RWPE1 (cell line): ENCODE measurements at places on chromosomes 1 and 21.

- DNase-seq, result no peak
These were observed 40.2 kb downstream of the LMO4 start for GRCh38 chr1:87368907-87369306.

GRCh38 chr1:48109390-48110013 is 112.3 kb upstream of the TRABD2B start:
- DNase-seq, result peak; percentile 29

DNA sequence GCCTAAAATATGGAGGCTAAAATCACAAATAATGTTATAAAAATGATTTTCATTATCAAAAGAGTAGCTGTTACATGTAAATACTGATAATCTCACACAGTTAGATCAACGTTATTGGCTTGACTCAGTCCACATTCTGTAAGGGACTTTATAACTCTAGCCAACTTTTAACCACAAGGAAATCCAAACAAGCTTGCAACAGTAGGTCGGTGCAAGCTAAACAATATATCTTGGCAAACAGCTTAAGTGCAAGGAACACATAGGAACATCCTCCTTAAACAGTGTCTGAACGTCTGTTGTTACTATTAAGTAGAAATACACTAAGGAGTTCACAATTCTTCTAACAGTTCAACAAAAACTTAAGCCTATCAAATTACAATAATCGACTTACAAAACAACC is 126.7 kb downstream of the EIF4G3 start:
- no peak for DNase-seq

DNA sequence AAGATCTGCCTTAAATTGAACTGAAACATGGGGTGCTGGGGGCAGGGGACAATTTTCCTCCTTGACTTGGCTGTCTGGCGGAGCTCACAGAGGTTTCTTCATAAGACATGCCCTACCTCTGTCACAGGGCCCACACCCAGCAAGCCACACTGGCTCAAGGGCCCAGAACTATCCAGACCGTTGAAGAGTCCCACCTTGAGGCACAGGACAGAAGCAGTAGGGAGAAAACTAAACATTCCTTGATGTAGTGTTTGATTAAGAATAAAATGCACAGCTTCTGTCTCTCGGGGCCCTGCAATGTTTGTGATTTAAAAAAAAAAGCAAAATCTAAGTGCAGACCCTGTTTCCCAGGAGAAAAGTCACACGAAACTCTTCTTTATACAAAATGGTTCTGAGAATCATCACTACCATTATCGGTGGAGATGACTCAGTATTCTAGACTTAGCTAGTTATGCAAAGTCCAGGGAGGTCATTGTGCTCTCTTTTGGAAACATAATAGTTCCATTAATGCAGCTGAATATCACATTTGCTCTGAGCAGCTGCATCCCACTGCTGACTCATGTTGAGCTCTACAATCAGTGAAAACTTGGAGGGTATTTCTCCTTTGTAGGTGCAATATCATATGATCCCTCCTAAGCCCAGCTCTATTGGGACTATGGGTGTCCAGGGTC is 53.6 kb upstream of the DIRAS3 start:
- no peak for DNase-seq

DNA sequence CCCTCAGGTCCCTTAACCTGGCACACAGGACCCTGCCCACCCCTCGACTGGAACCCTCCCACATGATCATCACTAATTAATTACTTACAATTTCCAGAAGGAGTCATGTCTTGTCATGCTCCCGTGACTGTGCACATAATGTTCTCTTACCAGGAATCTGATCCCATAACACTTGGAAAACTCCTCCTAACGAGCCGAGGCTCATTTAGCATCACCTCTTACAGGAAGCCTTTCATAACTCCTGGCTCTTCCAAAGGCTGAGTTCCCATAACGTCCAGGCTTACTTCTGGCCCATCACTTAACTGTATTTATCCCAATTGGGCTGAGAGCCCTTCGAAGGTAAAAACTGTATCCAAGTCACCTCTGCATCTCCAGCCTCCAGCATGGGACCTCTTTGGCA is 147.9 kb upstream of the JUN start:
- no peak for DNase-seq

GRCh38 chr1:233998891-233999290 is 94.4 kb downstream of the SLC35F3 start:
- no peak for DNase-seq

- no peak for DNase-seq
These were observed 8.5 kb upstream of the PINK1 start for GRCh38 chr1:20624709-20625108.

- DNase-seq, result peak; percentile 26
These were observed 54.5 kb downstream of the ATP1B1 start for GRCh38 chr1:169160845-169161495.

DNA sequence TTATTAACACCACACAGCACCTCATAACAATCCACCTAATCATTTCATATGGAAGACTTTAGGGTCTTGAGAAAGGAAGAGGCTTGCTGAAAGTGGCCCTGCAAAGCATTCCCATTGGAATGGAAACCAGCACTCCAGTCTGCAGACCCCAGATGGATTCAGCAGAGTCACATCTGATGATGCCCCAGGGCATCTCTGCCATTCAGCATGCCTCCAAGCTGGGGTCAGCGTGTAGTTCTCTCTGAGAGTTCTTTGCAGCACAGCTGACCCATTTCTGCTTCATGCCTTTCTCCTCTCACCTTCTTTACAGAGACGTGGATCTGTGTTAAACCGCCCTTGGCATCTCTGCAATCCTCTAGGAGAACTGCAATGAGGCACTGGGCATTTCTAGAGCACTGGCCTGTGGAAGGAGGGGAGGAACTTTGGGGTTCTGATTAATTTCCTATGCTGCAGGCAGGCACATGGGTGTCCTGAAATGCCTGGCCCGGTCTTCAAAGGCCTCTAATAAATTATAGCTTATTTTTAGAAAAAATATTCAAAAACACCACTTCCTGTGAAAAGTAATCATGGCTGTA is 2.6 kb upstream of the LUZP1 start:
- DNase-seq, result no peak
